NCI-H2227 treated with DMSO at 0.1 percent for 48 hours (cell line): ENCODE measurements at places on chromosomes 7 and 10.

DNA sequence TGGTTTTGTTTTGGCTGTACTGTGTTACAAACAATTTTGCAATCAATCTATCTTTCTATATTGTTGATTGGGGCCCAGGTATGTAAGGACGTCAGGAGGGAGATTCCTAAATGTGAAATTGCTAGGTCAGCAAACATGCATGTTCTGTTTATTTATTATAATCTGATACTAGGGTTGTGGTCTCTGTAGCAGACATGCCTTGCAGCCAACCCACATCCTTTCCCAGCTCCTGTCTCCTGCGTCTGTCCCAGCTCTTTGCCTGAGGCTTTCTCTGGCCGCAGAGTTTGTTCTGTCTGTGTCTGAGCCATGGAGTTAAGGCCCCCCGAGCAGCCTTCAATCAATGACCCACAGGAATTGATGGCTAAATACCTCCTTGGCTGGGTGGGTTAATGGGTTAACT lies 124.0 kb upstream of the ZEB1 start:
- DNase-seq = no peak

- no peak for DNase-seq
Observed at GRCh38 chr7:139321071-139321745, 19.9 kb upstream of the FMC1 start.

DNA sequence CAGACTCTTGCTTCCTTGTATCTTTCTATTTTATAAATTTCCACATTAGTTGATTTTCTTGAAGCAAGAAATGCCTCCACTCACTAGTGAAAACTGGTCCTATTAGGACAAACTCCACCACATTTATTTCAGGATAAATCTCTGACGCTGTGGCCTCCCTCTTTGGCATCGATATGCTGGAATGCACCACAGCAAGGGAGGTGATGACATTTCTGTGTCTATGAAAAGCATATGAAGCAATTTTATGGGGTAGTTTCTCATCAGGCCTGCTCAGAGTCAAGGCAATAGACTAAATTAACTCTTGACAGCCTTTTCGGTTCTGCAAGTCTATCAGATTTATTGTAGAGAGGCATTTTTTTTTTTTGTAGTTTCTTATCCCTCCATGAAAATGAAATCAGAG lies 304.4 kb downstream of the ZEB1 start:
- DNase-seq = no peak

- DNase-seq = no peak
Observed at GRCh38 chr10:82813856-82814255, 938.9 kb downstream of the NRG3 start.

DNA sequence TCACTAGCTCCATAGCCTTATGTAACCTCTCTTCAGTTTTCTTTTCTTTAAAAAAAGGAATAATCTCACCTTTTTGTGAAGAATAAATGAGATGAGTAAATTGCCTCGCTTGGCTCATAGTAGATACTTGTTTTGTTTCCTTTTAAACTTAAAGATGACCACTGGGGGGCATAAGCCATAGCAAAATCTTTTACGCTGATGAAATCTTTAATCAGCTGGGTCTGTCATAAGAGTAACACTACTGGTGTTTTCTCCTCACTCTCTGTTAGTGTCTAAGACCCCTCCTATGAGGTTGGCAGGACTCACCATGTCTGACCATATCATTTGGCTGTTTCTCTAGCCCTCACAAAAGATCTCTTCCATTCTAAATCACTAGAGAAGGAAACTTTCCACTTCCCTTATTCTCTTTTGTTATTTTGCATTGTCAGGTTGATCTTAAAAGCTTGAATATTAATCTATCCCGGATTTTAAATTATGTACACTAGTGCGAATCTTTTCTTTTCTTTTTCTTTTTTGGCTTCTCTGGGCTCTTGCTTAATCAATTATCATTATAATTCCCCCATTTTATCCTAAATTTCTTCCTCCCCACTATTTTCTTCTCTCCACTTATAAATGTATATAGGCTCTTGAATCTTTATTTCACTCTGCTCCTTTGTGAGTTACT lies 12.5 kb downstream of the STAG3 start:
- peak; percentile 47 for DNase-seq

DNA sequence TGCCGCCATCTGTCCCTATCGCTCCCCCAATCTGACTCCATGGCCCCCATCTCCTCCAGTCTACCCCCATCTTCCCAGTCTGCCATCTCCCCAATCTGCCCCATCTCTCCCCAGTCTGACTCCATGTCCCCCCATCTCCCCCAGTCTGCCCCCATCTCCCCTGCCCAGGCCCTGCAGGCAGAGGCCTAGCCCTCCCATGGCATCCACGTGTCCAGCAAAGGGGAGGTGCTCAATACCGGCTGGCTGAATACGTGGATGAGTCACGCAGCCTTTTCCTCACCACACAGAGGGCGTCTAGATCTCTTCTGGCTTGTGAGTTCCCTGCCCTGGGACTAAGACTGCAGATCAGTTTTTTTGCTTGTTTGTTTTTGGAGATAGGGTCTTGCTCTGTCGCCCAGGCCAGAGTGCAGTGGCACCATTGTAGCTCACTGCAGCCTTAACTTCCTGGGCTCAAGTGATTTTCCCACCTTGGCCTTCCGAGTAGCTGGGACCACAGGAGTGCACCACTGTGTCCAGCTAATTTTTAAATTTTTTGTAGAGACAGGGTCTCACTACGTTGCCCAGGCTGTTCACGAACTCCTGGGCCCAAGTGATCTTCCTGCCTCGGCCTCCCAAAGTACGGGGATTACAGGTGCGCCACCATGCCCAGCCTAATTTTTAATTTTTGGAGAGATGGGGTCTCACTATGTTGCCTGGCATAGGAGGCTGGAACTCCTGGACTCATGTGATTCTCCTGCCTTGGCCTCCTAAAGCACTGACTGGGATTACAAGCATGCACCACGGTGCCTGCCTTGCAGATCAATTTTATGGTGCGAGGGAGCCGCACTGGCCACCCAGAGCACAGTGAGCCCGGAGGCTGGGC lies 15.3 kb upstream of the GPR146 start:
- peak; percentile 73 for DNase-seq

- DNase-seq = no peak
Observed at GRCh38 chr10:92202536-92202935, 88.3 kb downstream of the CPEB3 start.

- DNase-seq = no peak
Observed at GRCh38 chr7:158730383-158731346, 26.1 kb upstream of the NCAPG2 start.

DNA sequence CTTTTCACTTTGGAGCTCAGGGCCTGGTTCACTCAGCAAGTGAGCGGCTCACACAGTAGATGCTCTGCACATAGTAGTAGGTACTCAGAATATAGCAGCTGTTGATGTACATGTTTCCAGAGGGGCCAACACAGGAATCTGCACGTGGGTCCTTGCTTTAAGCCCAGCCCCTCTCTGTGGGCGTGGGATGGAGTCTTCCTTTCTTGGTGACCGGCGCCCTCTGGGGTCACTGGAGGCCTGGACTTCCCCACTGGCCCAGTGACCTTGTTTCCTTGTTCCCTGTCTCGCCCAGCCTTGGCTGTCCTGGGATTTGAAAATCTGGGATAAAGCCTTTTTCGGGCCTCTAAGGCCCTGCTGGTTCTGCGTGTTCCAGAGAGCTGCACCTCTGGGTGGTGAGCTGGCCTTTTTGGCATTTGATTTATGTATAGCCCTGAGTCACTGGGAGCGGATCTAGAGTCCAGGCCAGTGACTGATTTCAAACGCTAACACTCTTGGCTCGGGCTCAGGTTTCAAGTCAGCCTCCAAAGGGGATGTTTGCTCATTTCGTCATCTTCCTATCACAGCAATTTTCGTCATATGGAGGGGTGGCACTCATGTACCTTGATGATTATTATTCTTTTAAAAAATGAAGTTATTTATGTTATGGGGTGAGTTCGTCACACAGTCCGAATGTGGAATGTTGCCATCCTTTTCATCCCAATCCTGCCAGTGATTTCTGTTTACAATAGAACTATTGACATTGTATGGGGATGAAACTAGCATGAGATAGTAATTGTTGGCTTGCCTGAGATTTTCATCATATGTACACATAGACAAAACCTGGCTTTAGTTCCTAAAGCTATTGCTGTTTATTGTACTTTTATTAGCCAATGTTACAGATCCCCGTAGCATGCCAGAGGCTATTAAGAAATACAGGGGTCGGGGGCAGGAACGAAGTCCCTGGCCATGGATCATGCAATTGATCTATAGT lies 65.5 kb downstream of the CUX1 start:
- no peak for DNase-seq

GRCh38 chr10:111944331-111944730 lies 239.2 kb downstream of the GPAM start:
- no peak for DNase-seq

GRCh38 chr7:41792120-41792519 lies 89.2 kb upstream of the INHBA start:
- DNase-seq = no peak

GRCh38 chr10:33381451-33382215 lies 47.2 kb upstream of the NRP1 start:
- DNase-seq = no peak

DNA sequence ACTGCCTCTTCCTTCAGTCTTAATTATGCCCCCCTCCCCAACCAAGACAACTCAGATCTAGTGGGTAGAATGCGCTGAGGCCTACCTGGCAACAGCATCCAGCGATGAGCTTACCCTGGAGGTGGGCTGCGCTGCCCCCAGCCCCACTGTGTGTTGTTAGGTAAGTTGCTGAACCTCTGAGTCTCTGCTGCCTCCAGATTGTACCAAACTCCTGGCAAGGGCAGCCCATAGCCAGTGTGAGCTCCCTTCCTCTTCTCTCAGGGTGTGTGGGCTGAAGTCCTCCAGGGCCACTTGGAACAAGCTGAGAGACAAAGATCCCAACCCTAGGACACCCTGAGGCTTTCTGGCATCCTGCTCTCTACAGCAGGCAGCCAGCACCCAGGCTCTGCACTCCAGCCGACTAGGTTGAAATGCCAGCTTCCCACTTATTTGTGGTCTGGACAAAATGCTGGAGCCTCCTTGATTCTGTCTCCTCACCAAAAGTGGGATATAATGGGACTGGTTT lies 135.3 kb downstream of the ARHGAP22 start:
- DNase-seq = no peak

DNA sequence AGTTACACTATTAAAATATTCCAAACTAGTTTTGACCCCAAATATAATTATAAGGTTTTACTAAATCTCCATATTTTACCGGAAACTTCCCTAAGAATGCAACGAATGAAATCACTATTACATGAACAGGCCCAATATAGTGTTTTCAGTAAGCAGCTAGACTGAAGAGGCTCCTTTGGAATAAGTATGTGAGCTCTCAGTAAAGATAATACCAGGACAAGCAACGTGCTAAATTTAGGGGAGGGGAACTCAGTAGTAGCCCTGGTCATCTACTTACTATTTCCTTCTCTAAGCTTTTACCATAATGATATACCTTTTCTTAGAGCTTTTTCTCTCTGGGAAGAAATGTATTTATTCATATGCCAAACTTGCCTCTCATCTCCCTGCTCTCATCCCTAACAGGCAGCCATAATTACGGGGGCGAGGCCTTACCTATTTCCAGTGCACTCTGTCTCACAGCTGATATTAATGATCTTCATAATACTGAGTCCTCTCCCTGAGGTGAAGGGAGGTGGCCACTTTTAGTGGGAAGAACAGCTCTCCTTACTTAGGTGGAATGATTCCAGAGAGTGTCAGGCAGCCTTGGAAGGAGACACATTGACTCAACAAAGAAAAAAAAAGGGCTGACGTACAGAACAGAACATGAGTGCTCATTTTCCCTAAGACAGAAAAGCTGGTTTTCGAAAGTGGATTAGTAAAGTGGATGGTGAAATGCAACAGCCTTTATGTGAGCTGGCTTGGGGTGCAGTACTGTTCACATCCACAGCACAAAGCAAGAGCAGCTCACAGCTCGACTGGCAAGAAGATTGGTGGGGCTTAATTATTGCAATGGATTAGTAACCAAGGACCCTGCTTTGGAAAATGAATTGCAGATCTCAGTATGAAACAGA lies 165.4 kb downstream of the GLI3 start:
- DNase-seq = no peak

GRCh38 chr7:41162612-41163011 lies 540.3 kb downstream of the INHBA start:
- DNase-seq = no peak

DNA sequence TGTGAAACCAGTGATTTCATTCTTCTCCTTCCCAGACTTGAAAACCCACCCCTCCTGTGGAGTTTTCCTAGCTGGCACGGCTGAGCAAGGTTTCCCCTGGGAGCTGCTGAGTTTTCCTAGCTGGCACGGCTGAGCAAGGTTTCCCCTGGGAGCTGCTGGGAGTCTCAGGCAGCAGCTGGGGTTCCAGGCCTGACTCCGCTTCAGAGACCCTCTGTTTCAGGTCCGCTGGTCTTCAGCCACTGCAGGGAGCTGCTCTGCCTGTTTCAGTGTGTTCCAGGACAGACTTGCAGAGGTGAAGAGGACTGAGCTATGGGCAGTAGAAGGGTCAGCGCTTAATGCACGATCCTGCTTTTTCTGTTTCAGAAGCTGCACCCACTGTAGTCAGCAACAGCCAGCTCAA lies 104.9 kb downstream of the XRCC2 start:
- DNase-seq = no peak

- no peak for DNase-seq
Observed at GRCh38 chr7:150801242-150801945, 825 bp downstream of the TMEM176A start.

DNA sequence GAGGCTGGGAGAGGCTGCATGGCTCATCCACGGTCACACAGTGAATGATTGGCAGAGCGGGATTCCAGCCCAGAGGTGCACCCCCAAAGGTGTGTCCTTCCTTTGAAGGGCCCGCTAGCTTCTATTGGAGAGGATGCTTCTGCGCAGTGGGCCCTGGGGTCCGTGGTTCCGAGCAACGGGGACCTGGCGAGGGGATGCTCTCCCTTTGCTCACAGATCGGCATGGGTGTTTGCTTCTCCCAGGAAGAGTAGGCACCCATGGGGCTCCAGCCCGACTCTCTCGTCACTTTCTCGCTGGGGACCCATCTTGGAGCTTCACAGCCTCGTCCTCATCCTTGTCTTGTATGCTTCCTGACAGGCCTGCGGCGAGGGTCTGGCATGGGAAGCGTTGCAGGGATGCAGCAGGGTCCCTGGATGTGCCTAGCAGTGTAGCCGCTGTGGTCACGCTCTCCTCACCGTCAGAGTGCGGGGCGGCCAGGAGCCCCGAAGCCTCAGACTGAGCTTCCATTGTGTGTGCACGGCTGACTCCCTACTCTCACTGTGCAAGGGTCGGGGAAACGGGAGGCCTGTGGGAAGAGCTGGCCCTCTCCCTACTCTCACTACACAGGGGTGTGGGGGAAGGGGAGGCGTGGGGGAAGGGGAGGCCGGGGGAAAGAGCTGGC lies 538.5 kb upstream of the FOXK1 start:
- no peak for DNase-seq
